Activated CD4-positive, alpha-beta T cell treated with anti-CD3 and anti-CD28 coated beads, Interleukin-10, Interleukin-2, amounts not matched to agents 100 ng/mL and 50 ng/mL, durations not matched to agents 16 hours and 8 hours (primary cell): ENCODE measurements at places on chromosomes 6 and 20.
A peak's percentile ranks its signal among the peaks of the same experiment; 100 is the strongest.

DNA sequence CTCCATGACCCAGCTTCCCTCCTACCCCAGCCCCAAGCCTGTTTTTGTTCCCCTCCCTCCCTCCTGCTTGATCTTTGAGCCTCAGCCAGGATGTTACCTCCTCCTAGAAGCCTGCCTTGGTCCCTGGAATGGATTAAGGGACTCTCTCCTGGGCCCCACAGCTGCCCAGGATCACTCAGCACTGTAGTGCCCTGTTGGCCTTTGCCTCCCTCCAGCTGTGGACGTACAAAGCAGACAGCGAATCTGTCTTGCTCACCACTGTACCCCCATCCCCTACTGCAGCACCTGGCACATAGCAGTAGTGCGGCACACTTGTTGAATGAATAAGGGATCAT is 11.8 kb upstream of the FAM110A start:
- DNase-seq: no peak

DNA sequence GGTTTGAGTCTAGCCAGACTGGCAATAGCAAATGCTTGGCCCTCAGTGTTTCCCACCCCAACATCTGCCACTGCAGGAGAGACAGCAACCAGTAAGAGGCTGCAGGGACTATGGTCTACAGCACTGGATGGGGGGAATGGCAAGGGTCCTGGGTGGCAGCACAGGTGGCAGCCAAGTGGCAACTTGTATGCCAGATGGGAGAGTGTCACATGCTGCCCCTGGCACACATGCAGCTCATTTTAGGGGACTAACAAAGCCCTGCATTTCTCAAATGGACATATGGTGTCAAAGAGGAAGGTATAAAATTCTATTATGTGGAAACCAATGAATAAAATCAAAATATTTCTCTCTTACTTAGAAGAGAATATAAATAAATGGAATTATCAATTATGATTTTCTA is 298.7 kb upstream of the MARCKS start:
- DNase-seq: no peak

- no peak for DNase-seq
Measured at GRCh38 chr6:107264357-107264840, 149.1 kb upstream of the BEND3 start.

GRCh38 chr6:104400844-104401243 is 458.9 kb downstream of the HACE1 start:
- DNase-seq: no peak

- DNase-seq: no peak
Measured at GRCh38 chr6:148828047-148828446, 81.2 kb downstream of the UST start.

DNA sequence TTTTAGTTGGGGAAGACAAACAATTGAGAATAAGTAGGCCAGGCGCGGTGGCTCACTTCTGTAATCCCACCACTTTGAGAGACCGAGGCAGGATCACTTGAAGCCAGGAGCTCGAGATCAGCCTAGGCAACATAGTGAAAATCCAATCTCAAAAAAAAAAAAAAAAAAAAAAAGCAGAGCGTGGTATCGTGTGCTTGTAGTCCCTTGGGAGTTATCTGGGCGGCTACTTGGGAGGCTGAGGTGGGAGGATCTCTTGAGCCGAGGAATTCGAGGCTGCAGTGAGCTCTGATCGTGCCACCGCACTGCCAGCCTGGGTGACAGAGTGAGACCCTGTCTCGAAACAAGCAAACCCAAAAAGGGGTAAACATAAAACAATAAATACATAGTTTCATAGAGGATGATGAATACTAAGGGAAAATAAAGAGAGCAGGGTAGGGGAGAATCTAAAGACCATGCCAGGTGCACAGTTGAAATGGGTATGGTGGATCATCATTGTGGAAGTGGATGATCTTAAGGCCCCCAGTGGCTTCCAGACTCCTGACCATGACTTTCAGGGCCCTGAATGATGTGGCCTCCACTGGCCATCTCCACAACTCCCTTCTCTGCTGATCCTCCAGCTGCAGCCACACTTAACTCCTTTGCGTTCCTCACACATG is 947 bp downstream of the POFUT1 start:
- DNase-seq: no peak

GRCh38 chr6:5472571-5472970 is 211.3 kb downstream of the FARS2 start:
- no peak for DNase-seq

GRCh38 chr6:152167641-152168603 is 360.4 kb downstream of the ESR1 start:
- no peak for DNase-seq

- no peak for DNase-seq
Measured at GRCh38 chr6:33935439-33936080, 131.8 kb upstream of the MLN start.

DNA sequence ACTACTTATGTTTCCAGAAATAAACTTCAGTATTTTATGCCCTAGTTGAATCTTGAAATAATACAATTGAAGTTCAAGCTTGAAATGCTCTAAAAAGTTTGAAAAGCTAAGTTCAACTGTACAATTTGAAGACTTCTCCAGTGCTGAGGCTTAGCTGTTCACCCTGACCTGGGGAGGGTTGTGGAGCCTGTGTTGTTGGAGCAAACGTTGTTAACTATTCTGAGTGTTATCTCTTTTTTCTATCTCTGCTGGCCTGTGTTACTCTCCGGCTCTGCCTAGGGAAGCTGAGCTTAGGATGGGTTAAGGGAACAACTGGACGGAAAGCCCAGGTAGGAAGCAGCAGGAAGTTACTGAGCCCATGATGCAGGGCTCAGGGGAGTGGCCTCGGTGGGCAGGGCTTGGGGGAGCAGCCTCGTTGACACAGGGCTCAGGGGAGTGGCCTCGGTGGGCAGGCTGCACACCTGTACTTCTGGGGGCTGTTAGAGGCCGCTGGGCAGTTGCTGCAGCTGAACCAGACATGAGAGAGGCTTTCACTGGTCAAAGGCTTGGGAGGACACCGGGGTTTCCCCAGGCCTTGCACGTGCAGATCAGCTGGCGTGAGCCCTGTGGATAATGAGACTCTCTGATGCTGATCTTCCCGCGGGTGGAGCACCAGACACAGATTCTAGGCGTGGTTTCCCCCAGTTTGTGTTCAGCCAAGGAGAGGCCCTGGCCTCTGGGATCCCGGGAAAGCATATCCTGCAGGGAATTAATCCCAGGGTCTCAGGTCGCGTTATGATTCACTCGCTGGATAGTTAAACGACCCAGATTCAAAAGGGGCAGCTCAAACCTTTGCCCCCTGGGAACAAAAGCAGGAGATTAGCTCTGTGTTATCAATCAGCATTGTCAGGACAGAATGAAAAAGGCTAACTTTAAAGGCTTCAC is 58.9 kb downstream of the ERMARD start:
- DNase-seq: no peak

DNA sequence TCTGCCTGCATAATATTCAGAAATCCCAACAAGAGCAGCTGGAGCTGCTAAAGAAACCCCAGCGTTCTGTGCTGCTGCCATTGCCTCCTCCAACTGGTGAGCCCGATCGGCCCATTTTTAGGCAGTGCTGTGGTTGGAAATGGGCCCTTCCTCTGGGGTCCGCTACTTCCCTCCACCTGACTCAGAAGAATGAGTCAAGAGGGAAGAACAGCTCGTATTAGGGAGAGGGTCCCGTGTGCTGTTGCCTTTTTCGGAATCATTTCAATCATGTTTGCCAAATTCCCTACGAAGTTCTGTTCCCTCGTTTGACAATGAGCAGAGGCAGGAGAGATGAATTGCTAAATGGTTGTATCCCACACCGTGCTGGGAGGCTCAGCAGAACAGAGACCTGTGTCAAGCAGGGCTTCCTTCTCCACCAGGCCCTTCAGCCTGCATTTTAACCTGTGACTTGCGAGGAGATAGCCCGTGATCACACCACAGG is 38.4 kb downstream of the THBS2 start:
- DNase-seq: no peak

GRCh38 chr20:43955062-43955749 is 40.6 kb downstream of the TOX2 start:
- peak; percentile 92 for DNase-seq

GRCh38 chr20:32201977-32202363 is 5.6 kb downstream of the PLAGL2 start:
- no peak for DNase-seq
